ENCODE measurements at places on chromosomes 1 and 21.

- DNase-seq, result no peak
Measured at GRCh38 chr1:245972476-245972875, 534.6 kb downstream of the SMYD3 start.

DNA sequence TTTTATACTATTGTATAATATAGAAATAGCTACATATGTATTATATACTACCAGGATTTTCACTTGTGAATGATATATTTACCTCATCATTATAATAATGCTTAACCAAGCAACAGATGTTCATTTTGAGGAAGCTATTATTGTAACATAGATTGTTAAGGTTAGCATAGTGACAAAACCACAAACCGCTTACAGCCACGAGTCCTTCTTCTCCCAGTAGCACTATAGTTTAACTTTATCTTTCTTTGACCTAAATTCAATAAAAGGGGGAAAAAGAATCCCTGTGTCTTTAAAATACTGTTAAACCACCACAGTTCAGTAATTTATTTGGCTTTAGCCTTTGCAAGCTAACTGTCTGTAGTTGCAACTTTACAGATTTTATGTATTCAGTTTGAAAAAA lies 1039.4 kb upstream of the B3GALT2 start:
- DNase-seq, result peak; percentile 90

- peak; percentile 65 for DNase-seq
Measured at GRCh38 chr1:119549719-119550132, 42.7 kb downstream of the HSD3B1 start.

DNA sequence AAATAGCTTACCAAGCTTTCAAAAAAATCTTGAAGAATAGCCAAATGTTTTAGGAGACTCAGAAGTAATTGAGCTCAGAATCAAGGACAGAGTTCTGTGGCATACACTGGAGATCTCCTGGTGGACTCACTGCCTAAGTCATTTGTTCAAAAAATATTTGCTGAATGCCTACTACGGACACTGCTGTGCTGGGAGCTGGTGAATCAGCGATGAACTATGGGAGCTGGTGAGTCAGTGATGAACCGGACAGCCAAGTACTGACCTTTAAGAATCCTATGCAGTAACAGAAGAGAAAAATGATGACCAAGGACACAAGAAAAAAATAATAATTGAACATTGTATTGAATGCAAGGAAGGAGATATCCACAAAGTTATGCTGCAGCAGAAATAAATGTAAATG lies 717.9 kb upstream of the CXADR start:
- DNase-seq, result no peak

DNA sequence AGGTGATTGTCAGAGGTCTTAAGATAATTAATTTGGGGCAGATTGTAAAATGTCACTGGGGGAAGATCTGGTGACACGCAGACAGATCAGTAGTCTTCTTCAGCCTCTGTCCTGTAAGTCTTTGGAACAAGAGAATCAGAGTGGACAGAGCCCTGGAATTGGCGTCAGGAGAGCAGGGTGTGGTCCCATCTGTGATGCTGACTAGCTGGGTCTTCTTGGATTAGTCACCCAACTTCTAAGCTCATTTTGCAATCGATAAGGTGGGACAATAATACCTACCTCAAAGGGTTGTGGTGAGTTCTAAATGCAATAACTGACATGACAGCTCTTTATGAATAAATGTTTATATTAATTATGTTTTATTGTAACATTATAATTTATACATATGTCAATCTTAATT lies 4.8 kb downstream of the FASLG start:
- DNase-seq, result no peak

DNA sequence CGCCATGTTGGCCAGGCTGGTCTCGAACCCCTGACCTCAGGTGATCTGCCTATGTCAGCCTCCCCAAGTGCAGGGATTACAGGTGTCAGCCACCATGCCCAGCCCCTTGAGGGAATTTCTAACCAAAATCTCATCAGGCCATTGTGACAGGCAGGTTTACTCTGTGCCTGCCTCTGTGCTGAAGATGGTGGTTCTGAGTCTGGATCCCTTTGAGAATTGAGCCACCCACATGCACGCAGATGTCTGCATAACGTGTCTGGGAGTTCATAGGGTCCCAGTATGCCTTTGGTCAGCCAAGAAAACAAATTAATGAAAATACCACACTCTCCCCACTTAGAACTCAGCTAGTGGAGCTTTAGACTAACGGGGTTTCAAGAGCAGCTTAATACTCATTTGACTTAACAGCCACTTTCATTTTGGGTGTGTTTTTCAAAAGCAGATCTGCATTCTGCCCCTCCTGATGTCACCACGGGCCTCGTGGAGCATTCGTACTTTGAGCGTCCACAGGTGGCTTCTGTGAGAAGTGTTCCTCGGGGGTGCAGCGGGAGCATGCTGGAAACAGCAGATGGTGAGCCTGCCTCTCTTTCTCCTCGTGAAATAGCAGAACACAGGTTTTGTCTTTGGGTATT lies 45.3 kb downstream of the DIP2A start:
- no peak for DNase-seq
